ENCODE measurements at places on chromosomes 16 and 17.

- DNase-seq, result no peak
Measured at GRCh38 chr17:61360318-61360943, 39.2 kb upstream of the TBX2 start.

DNA sequence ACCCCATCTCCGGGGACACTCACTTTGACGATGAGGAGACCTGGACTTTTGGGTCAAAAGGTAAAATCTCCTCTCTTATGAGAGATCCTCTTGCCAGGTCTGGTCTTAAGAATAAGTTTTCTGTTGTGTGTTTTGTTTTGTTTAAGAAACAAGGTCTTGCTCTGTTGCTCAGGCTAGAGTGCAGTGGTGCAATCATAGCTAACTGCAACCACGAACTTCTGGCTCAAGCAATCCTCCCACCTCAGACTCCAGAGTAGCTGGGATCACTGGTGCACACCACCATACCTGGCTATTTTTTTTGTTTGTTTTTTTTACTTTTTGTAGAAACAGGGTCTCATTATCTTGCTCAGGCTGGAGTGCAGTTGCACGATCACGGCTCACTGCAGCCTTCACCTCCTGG is 4.1 kb downstream of the MMP25 start:
- no peak for DNase-seq

DNA sequence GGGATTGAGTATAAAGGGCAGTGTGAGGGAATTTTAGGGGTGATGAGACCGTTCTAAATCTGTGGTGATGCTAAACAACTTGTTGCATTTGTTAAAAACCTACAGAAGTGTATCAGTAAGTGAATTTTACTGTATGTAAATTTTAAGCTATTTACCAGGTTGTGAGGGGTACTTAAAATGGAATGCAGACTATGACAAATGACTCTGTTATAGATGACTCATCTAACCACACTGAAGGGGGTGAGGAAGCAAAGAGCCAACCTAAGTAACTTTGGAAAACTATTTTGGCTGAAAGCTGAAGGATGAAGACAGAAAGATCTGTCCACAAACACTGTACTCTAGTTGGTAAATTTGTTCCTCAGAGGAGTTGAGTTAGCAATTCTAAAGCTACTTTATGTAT is 5.3 kb upstream of the MKS1 start:
- DNase-seq, result no peak

DNA sequence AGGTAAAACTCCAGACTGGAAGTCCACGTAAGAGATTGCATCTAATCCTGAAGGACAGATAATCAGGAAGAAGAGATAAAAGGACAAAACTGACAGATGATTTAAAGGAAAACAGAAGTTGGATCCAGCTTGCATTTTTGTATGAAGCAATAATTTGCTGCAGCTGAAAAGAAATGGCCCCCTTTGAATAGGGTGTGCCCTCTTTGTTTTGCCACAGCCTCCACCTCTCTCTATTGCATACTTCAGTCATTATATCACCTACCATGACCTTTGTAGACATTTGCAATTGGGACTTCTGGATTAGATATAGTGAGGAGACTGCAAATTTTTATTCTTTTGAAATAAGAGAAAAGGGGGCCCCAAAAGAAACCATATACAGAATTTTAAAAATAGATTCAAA is 8.1 kb downstream of the NOG start:
- DNase-seq, result no peak

DNA sequence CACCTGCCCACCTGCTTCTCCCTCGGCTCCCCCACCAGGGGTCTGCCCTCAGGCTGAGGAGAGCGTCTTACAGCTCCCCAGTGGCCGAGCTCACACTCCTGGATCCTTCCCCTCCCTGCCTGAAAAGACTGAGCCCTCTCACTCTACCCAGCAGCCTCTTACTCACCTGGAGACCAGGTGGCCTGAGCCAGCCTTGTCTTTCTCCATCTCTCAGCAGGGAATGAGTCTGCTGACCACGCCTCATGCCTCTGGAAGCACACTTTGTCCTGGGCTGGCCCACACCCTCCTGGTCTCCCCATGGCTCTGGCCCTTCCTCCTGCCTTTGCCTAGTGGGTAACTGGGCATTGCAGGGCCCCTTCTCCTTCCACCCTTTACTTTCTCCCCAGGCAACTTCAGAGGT is 177.2 kb downstream of the ENGASE start:
- no peak for DNase-seq

DNA sequence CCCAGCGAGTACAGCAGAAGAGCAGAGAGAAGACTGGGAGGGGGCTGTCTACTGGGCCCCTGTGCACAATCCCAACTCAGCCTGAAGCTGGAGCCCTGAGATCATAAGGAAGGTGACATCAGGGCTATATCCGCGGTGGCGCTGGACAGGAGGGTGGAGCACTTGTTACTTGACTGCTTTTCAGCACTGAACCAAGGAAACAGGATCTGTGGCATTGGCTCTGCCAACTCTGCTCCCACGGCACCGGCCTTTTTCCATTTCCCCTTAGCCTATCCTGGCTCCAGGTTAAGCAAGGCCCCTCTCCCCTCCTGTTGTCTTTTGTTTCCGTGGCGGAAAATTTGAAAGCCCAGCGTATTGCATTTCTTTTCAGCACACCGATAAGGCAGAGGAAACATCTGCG is 125.0 kb upstream of the IRX3 start:
- DNase-seq, result no peak
